ENCODE measurements at places on chromosomes 4 and X.

DNA sequence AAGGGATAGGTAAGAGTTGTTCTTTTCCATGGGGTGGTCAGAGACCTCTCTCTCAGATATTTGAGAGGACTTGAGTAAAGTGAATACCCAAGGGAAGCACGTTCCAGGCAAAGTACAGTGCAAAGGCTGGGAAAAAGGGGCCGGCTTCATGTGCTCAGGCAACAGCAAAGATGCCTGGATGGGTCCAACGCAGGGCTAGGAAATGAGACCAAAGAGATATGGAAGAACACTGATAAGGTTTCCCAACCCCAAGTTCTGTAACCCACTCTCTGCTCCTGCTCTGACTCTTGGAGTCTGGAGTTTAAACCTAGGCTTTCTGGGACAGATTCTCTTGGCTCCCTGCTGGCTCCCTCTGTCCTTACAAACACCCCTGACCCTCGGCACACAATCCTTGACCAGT lies 36.2 kb upstream of the PROM1 start:
- DNase-seq, result no peak

DNA sequence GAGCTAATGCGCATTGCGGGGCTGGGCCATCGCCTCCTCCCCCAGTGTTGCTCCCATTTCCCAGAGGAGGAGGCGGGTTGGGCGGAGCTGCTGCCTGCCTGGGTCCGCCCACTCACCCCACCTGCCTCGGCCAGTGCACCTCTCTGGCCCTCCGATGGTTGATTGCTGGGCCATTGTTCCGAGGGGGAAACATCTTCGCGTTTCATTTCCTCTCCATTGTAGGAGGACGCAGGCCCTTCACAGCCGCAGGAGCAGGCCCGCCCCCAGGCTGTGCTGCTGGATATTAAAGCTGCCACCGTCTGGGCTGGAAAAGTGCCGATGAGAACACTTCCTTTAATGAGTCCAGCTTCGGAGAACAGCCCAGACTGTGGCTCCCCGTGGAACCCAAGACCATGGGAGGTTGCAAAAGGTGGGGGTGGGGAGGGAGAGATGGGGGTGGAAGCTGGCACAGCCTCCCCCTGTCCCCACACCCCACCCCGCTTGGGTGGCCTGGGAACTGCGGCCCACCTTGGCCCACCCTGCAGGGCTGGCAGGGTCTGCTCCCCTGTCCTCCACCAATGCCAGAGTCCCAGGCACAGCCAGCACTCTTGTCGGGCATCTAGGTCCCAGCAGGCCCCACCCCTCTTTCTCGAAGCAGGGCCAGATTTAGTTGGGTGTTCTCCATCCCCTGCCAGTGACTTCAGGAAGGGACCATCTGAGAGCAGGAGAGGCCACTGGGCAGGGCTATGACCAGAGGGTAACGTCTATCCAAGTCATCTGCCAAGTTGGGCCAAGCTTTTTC lies 96.6 kb downstream of the ADRA2C start:
- no peak for DNase-seq

GRCh38 chr4:31390849-31391248 lies 670.7 kb downstream of the PCDH7 start:
- DNase-seq, result no peak

DNA sequence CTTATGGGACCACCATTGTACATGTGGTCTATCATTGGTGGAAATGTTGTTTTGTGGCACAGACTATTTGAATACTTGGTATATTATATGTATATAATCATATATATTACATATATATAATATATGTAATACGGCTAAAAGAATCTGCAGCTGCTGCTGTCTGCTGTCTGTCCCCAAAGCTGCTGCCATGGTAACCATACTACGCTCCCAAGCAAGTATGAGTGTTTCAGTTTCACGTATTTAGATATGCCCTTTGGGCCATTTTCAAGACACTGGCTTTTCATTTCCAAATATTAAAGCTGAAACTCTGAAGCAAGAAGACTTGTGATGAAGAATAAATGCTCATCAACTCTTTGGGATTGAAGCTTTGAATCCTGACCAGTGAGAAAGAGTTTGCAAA lies 42.0 kb upstream of the ARSJ start:
- DNase-seq, result no peak

GRCh38 chr4:6563935-6564645 lies 10.9 kb upstream of the MAN2B2 start:
- DNase-seq, result no peak

- no peak for DNase-seq
Observed at GRCh38 chr4:38865445-38865844, 2.2 kb upstream of the FAM114A1 start.

- DNase-seq, result no peak
Observed at GRCh38 chr4:39961311-39961877, 16.3 kb downstream of the PDS5A start.

DNA sequence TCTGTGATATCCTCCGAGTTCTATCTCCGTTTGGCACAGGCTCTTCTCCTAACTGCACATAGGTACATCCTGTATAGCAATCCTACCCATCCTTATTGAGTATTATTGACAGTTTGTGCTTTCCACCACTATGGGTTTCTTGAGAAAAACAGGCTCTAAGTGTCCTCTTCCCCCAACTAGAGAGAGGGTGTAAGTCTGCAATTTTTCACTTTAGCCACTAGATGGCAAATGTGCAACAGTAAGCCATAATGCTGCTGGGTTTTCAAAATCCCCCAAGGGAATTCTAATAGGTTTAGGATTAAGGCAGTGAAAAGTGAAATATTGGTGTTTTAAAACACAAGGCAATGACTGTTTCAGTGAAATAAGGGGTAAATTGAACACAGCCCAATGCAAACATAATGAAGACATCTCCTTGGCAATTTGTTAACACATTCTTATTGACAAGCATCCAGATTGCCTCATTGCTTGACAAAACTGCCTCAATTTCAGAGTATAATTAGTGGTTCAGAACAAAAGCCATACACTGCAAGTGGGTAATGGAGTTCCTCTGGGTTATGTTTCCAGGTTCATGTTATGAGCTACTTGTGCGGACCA lies 239.0 kb upstream of the HTR2C start:
- no peak for DNase-seq

- DNase-seq, result peak; percentile 16
Observed at GRCh38 chrX:115894087-115894486, 276.5 kb upstream of the AGTR2 start.

DNA sequence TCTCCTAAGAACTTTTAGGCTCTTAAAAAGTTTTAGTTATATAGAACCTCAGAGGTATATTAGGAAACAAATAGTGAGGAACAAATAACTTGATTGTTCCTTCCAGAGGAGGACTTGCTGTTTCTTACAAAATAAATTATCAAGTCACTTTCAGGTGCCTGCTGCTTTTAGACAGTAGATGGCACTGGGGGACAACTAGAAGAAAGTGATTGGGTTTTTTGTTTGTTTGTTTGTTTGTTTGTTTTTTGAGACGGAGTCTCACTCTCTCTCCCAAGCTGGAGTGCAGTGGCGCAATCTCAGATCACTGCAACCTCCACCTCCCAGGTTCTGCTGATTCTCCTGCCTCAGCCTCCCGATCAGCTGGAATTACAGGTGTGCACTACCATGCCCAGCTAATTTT lies 35.4 kb upstream of the CDKL5 start:
- DNase-seq, result no peak

- no peak for DNase-seq
Observed at GRCh38 chr4:3208826-3209225, 40.1 kb upstream of the MSANTD1 start.

- no peak for DNase-seq
Observed at GRCh38 chrX:9832811-9833210, 46.6 kb downstream of the SHROOM2 start.
